ENCODE measurements at places on chromosomes 11 and 22.

- peak; percentile 80 for DNase-seq
These were observed 454 bp upstream of the OTUB1 start for GRCh38 chr11:63985812-63986155.

- no peak for DNase-seq
These were observed 77.6 kb downstream of the PLEKHA7 start for GRCh38 chr11:16936643-16937042.

- no peak for DNase-seq
These were observed 95.5 kb downstream of the RPL27A start for GRCh38 chr11:8777907-8778767.

GRCh38 chr11:44333271-44334218, 23.6 kb upstream of the ALX4 start:
- no peak for DNase-seq

DNA sequence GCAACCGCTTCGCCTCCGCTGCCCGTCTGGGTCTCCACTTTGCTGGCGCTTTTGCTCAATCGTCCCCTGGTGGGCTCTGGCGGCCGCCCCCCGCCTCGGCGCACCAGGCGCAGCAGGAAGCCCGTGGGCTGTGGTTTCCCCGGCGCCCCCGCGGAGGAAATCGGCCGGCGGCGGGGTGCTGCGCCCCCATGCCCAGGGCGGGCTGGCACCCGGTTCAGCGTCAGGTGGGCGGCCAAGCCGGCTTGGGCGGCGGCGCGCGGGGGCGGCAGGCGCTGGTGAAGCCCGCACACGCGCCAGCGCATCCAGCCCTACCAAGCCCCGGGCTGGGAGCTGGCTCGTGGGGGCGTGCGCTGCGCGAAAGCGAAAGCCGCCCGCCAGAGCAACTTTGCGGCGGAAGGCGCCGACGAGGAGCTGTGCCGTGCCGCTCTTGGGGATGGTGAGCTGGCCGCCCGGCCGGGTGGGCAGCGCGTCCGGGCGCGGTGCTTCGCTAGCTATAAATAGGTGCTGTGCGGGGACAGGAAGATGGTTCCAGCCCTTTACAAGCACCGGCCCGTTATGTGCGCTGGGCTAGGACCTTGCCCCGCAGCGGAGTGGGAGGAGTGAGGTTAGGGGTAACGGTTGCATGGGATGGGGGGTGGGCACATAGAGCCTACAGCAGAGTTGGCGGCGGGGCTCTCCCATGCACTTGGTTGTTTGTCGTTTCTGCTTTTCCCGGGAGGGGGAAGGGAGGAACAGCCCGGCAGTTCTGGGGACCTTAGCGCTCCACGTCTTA, 25.0 kb upstream of the SUSD2 start:
- DNase-seq, result peak; percentile 74

DNA sequence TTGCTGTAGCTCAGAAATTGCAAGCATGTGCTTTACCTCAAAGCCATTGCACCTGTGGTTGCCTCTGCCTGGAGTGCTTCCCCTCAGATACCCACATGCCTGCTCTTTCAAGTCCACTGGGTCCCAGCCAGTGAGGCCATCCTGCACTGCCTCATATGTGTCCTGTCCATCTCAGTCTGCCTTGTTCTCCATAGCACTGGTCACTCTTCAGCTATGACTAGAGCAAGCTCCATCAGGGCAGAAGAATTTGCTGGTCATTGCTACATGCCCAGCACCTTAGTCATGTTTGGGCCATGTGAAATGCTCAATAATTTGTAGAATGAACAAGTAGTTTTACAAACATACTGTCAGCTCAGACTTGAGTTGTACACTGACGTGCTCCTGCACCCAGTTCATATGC, 64.4 kb upstream of the HORMAD2 start:
- DNase-seq, result no peak

All from stimulated activated naive CD8-positive, alpha-beta T cell treated with anti-CD3 and anti-CD28 coated beads, Interleukin-15, Interleukin-2, amounts not matched to agents 100 U/mL and 50 U/mL, for 24 hours (primary cell).